ENCODE measurements at places on chromosomes 7 and 10.

- DNase-seq, result no peak
Observed at GRCh38 chr7:134707663-134708378, 61.2 kb downstream of the BPGM start.

DNA sequence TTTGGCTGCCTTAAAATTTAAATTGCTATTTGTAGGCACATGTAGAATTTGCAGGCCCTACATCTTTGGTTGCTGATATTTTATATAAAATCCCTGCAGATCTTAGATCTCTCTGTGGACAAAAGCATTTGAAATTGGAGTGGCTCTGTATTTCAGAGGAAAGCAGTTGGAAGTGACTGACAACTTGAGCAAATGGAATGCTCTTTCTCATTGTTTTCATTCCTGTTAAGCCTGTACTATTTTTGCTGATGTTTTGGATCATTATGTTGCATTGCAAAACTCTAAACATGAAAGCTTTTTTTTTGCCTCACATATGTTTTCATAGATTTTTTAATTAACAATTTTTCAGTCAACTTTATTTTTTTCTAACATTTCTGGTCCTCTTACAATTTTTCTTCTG lies 251.2 kb upstream of the MDFIC start:
- no peak for DNase-seq

- DNase-seq, result no peak
Observed at GRCh38 chr7:75998038-75998437, 3.6 kb upstream of the TMEM120A start.

GRCh38 chr7:70071766-70072165 lies 473.5 kb downstream of the AUTS2 start:
- DNase-seq, result no peak

GRCh38 chr10:113071446-113071845 lies 121.4 kb downstream of the TCF7L2 start:
- no peak for DNase-seq

GRCh38 chr7:39971924-39972323 lies 21.9 kb downstream of the CDK13 start:
- DNase-seq, result no peak

GRCh38 chr10:43962346-43963191 lies 313.9 kb upstream of the ZNF32 start:
- no peak for DNase-seq

DNA sequence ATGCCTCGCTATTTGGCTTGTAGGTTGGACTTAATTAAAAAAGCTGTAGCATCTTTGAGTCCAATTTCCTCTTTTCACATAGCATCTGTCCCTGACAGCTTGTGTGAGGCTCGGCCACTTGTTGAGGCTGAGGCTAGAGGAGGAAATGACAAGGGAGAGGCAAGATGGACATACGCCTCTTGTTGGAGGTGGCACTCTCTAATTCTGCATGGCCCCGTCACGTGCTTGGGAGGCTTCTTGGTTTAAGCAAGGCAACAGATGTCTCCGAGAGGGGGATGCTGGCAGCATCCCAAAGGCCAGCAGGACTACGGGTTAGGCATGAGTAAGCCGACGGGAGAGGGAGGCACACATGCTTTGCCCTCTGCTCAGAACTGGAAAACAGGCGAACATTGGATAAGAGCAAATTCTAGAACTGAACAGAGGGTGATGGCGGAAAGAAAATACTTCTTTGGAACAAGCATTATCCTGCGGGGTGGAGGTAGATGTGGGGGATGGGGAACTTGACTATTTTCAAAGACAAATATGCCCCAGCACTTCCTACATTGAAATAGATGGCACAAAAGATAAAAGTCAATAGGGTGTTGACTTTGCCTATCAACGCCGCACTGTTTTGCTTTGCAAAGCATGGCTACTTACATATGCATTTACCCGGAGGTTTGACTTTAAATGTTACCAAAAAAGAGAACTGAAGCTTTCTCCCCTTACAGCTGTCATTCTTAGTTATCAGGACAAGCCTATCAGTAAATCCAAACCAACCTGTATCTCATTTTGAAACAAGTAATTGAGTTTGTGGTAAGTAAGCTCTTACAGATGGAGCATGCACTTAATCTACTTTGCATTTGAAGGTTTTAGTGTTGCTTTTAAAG lies 94.8 kb downstream of the CHN2 start:
- DNase-seq, result no peak

Measured in renal pelvis (tissue), 12 donors.